Stimulated activated CD4-positive, alpha-beta T cell treated with anti-CD3 and anti-CD28 coated beads, Interleukin-15, amount 100 ng/mL, for 1 hour (primary cell): ENCODE measurements at places on chromosomes 7 and 10.

DNA sequence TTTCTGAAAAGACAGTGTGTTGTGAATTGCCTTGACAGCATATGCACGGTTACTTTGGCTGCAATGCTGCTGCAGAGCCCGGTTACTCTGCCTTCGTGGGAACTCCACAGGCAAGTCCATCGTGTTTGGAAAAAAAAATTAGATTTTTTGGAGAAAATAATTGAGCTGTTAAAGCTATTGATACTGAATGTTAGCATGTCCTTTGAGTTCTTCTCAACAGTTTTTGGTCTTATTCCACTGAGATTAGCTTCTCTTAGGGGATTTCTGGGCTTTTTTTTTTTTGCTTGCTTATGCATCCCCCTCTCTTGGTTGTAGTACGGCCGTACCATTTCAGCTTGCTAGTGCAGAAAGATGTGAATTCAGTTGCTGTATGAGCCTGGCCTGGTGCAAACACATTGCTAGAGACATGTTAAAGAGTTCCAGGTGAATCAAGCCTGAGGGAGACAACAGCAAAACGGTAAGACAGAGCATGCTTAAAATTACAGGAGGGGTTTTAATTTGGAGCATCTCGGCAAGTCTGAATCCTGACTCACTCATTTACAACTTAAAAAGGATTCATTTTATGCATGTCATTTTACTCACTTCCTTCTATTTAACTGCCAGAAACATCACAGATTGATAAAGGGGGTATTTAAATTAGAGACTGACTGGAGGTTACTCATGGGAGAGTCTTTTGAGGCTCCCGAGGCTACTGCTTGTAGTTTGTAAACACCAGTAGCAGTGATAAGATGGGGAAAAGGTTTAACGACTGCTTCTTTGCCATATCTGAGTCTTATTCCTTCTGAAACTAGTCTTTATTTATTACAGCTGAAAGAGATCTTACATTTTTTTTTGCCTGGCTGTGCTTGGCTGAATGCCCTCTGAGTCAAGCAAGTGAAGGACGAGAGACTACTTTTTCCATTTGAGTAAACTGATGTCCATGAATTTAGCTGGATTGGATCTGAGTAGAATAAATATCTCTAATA, 113.7 kb downstream of the CDK14 start:
- no peak for DNase-seq

DNA sequence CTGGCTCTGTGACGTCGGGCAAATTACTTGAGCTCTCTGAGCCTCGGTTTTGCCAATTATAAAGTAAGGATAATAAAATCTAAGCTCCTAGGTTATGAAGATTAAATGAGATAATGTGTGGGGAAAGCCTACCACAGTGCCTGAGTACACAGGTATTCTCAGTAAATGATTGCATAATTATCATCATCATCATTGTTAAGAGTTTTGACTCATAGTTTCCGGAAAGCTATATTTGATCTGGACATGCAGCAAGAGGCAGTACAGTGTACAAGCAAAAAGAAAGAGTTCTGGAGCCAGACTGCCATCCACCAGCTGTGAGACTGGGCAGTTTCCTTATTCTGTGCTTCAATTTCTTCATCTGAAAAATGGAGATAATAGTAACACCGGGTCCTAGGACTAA, 155.6 kb upstream of the YAE1 start:
- DNase-seq, result no peak

GRCh38 chr7:137753067-137753466, 93.7 kb downstream of the DGKI start:
- no peak for DNase-seq

GRCh38 chr7:153422291-153423209, 629.6 kb upstream of the DPP6 start:
- no peak for DNase-seq

DNA sequence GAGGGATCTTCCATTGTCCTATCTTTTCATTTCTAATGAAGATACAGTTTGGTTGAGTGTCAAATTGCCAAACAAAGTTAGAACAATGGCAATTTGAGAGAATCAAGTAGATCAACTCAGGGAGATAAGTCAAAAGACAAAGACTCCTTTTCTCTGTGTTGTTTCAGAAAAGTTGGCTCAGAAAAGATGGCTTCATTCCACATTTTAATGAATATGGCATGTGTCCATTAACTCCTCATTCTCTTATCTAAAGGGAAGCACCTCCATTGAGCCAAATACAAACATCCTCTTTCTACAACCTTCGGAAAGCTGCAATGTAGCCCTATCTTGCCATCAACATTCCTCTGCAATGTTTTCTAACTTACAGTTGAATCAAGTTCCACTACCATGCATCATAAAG, 939.0 kb upstream of the C7orf33 start:
- DNase-seq, result no peak

GRCh38 chr10:53679666-53680065, 907.1 kb upstream of the MBL2 start:
- DNase-seq, result no peak

DNA sequence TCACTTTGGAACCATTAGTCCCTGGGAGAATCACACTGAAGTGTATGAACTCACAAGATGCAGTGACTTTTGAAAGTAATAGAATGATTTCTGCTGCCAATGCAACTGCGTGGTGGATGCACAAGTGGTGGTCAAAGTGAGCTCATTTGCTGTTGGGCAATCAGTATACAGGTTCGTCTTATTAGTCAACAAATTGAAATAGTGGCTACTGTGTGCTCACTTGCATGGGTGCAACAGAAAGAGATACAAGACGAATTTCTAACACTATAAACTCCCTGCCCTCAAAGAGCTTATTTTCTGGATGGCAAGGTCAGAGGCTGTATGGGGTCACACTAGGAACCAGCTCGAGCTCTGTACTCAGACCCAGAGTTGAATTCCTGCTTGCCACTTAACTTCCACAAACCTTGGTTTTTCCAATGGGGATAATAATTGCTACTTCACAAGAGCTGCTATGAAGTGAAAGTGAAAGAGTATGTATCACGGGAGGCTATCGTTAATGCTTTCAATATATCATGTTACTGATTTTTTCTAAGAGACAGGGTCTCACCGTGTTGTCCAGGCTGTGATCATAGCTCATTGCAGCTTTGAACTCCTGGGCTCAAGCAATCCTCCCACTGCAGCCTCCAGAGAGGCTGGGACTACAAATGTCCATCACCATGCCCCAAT, 8.3 kb upstream of the BCL7B start:
- DNase-seq, result no peak

- DNase-seq, result no peak
These were observed 21.1 kb upstream of the PSMG3 start for GRCh38 chr7:1590887-1591286.

DNA sequence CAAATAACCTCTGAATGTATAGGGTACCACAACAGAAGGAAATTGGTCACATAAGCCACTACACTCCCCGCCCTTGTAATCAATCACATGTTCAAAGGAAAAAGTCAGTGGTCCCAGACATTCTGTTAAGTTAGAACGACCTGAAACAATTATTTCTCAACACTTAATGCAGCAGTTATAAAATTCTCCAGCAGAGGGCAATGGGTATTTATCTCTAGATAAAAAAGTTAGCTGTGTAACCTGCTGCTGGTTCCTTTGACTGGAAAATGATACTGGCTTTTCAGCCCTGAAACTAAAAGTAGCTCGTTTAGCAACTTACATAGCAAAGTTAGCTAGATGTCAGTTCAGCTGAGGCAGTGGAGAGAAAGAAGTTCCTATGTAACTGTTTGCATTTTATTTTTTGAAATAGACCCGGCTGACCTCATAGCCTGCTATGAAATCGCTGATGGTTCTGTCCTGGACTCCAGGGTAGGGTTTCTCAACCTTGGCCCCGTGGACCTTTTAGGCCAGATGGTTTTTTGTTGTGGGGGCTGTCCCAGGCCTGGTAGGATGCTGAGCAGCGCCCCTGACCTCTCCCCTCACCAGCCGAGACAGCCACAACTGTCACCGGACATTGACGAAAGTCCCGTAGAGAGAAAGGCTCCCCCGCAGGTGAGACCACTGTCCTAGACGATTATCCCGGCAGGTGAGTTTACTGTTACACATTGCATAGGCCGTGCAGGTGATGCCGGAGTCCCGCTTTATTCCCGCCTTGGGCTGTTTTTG, 40.2 kb upstream of the PROSER2 start:
- DNase-seq, result no peak

DNA sequence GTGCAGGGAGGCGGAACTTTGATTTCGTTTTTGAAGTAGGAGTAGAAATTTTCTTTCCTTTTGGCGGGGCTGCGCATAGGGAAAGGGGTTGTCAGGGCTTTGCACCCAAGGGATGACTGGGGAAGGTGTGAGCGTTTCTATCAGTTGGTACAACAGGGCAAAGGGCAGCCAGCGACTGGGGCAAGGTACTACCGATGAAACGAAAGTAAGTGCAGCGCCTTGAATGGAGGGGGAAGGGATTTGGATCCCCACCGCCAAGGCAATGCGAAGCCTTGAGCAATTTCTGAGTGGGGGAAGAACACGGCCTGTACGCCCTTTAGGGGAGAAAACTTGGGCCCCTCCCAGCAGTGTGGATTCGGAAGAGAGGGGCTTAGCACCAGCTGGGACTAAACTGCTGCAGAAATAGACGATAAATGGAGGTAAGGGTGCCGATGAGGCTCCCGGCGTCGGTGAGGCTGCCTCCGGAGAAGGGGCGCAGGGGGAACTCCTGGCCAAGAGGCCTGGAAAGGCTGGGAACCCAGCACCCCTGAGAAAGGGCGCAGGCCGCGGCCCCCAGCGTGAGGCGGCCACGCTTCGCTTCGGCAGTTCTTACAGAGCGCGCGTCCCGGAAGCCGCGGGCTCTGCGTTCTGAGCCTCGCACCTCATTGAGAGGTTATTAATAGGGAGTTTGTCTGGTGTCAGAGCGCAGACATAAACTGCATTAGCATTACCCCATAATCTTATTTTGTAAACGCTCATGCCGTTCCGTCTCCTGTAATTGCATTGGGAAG, 10.0 kb upstream of the TLX1 start:
- DNase-seq, result no peak

DNA sequence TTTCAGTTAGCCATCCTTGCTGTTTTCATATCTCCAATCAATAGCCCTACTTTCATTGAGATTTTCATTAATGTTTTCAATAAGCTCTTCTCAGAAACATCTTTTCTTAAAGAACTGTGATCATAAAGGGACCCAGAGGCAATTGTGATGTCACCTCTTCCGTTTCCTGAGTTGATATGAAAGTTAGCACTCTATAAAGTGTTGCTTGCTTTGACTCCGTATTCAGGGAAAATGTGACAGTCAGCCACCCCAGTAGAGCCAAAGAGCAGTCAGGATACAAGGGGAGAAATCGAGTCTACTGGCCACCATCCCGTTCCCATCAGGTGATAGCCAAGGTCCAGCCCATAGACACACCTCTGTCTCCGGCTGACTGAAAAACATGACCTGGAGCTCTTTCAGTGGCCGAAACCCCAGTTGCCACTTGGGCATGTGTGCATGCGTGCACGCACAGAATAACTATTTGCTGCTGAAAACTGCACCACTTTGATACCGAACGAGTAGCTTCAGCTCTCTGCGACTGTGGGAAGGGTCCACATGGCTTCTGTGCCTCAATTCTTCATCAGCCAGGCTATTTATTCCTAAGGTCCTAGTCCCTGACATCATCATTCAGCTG, 291.4 kb downstream of the USP6NL start:
- no peak for DNase-seq

- no peak for DNase-seq
These were observed 72.6 kb downstream of the VWA2 start for GRCh38 chr10:114311496-114312209.

DNA sequence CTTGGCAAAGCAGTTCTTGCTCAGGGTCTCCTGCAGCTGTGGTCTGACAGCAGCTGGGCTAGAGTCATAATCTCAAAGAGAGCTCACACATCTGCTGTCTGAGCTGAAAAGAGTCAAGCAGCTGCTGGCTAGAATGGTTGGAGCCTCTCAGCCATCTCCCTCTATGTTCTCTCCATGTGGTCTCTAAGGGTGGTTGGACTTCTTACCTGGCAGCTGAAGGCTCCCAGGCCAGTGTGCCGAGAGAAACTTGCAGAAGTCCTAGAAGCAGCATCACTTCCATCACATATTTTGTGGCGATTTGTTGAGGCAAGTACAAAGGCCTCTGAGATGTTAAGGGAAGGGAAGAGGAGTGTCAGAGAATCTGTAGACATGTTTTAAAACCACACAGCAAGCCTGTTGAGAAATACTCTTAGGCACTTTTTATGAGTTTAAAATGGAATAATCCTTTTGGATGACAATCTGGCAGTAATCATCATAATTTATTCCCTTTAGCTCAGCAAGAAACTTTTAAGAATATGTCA, 93.2 kb downstream of the REEP3 start:
- DNase-seq, result no peak

DNA sequence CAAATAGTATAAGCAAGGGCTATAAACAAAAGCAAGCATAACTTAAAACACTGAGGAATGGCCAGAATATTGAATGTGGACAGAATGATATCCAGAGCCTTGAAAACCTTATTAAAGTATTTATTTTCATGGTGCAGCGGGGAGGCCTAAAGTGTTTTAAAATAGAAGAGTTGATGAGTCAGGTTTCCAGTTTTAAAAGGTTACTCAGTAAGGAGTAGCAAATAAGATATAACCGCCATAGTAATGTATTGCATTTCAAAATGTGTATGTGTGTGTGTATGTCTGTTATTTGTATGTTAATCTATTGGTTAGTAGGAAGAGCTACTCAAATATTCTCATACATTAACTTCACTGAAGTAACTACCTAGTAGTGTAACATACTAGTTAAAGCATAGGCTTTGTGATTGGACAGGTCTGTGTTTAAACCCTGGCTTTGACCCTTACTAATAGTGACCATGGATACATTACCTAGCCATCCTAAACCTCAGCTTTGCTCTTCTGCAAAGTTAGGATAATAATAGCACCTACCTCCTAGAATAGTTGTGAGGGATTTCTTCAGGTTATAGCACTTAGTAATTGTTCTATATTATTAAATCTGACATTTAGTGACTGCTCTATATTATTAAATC, 16.9 kb downstream of the CUTC start:
- no peak for DNase-seq

DNA sequence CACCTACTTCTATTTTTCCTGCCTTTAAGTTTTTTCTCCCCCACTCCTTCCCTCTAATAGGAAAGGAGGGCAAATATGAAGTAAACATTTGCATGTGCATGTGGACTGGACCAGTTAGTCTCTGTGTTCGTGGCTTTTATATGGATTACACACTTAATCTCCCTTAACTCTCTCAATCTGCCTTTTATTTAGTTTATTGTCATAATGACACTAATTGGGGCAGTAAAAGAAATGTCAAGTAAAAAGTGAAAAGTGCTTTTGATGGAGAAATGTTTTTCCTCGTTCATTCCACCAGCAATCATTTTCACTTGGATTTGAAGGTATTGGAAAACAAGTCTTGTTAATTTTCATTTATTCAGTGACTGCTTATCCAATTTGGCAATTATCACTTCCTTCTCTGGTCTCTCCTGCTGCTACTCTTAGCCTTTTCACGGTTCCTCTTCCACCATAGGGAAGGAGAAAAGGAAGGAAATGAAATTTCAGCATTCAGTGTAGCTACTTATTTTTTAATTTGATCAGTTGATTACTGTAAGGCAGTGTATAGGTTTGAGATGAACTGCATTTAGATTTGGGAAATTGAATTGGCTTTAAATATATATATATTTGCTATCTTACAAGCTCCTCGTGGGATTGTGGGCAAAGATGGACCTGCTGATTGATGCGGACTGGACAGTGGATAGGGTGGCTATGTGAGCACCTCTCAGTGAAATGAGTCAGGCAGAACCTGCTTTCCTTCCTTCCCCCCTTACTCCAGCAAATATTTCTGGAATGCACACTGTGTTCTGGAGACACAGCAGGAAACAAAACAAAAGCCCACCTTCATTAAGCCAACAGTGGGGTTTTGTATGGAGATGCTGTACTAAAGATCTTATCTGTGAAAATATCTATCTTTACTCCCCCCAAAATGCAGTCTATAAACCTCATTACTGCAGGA, 77.5 kb downstream of the LRRC4 start:
- no peak for DNase-seq
